ENCODE measurements at places on chromosomes 5 and 9.

GRCh38 chr9:34665067-34665380 is 2.6 kb upstream of the CCL27 start:
- DNase-seq = no peak

DNA sequence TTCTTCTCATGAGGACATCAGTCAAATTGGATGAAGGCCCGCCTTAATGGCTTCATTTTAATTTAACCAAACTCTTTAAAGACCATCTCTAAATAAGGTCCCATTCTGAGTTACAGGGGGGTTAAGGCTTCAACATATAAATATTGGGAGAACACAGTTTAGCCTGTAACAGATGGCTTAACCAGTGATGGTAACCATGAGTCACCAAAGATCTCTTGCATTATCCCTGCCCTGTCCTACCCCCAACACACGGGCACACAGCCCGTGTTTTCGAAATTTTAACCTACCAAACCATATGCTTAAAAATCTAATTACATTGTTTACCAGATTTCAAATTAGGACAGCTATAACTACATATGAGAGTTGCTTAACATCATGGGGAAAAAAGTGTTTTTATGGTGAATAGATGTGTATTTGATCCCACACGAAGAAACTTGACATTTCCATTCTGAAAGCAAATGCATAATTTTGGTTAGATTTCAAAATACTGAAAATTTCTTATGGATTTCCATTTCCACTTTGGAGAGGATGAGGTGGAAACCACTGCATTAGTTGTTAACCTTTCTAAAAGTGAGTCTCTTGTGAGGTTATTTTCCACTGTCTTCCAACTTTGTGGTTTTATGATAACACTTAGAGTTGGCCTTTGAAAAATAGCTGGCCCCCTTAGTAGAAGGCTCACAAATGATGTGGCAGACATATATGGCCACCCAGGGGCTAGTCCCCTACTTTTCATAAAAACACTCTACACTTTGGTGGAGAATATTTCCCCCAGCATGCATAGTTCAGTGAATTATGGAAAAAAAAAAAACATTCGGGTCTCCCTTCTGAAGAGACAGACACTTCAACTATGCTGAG is 849.3 kb downstream of the TLE1 start:
- no peak for DNase-seq

- no peak for DNase-seq
Observed at GRCh38 chr5:67679184-67679841, 482.7 kb upstream of the CD180 start.

- peak; percentile 17 for DNase-seq
Observed at GRCh38 chr9:104091708-104092107, 2.4 kb upstream of the SMC2 start.

DNA sequence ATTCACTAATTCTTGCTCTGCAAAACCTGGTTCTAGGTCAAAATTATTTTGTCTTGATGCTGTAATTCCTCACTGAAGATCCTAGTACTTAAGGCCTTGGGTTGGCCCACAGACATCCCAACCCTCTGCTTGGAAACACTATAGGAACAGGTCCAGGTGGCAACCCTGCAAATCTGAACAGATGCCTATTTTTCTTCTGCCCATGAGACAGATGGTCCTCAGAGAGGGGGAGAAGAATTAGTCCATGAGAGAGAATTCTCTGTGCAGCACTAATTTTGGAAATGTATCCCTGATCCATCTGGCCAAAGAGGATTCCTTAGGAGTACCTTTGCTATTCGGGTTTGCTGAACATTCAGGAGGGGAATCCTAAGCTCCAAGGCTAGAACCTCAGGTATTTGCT is 156.3 kb downstream of the ELAVL2 start:
- DNase-seq = no peak

DNA sequence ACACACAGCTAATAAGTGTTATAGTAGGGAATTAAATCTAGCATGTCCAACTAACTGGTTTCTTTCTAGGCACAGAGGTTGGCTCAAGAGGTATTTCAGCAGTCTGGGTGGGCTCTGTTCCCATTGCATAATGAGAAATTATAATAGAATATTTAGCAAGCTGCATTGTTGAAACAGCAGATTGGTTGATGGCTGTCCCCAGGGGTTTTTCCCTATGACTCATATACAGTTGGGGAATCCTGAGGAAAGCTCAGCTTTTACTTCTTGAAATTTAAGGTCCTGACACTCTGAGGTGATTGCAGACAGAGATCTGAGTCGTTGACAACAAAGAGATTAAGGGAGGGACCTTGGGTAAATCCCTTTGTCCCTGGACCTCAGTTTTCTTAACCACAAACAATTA is 38.3 kb upstream of the TNFSF8 start:
- DNase-seq = no peak

GRCh38 chr5:145499483-145499882 is 335.7 kb downstream of the PRELID2 start:
- DNase-seq = no peak
